T-helper 17 cell (primary cell): ENCODE measurements at places on chromosomes 1 and 21. TPM values are rescaled to one million over a fixed set of nuclear protein-coding genes. Genes with fewer than 3 reads are reported as not detected.

- peaks cover 5% of the 10 kb centered on the region for H3K27me3 ChIP-seq
- H3K36me3 ChIP-seq, result peaks cover 6% of the 10 kb centered on the region
- peak; percentile 74 for DNase-seq
- peaks cover 22% of the 10 kb centered on the region for H3K4me1 ChIP-seq
- peak within 1 kb of the TSS; percentile 76 for H3K27ac ChIP-seq
Measured at GRCh38 chr1:46197964-46198811, at the start of gene POMGNT1. POMGNT1 (minus strand) TSS chr1:46198434; CDS start chr1:46197821, 613 bp downstream.

GRCh38 chr1:216641669-216642460 is 81.4 kb downstream of the ESRRG start:
- no peaks in the 10 kb centered on the region for H3K36me3 ChIP-seq
- H3K4me3 ChIP-seq, result no peak overlapping the region
- H3K27me3 ChIP-seq, result no peaks in the 10 kb centered on the region
- no peaks in the 10 kb centered on the region for H3K4me1 ChIP-seq
- H3K27ac ChIP-seq, result no peak overlapping the region

The ANKRD45 gene
- total RNA-seq, result not detected

DNA sequence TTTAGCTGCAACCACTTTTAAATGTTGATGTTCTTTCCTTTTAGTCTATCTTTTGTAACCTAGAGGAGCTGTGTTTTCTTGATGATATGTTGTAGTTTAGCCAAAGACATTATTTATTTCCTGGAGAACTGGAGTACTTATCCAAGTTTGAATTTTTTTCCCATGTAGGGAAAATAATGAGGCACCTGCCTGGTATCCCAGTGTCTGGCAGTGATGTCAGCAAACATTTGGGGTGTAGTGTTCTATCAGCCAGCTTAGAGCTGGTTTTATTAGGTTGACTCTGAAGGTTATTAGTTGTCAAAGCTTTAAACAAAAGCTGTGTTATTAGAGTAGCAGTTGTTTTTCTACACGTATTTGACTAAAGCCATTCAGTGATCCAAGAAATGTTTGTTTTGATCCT is 3.2 kb downstream of the CTPS1 start:
- peaks cover 20% of the 10 kb centered on the region for H3K4me1 ChIP-seq
- H3K27me3 ChIP-seq, result no peaks in the 10 kb centered on the region
- no peak overlapping the region for H3K4me3 ChIP-seq
- H3K27ac ChIP-seq, result peak overlapping the region; percentile 81
- peaks cover 4% of the 10 kb centered on the region for H3K36me3 ChIP-seq

DNA sequence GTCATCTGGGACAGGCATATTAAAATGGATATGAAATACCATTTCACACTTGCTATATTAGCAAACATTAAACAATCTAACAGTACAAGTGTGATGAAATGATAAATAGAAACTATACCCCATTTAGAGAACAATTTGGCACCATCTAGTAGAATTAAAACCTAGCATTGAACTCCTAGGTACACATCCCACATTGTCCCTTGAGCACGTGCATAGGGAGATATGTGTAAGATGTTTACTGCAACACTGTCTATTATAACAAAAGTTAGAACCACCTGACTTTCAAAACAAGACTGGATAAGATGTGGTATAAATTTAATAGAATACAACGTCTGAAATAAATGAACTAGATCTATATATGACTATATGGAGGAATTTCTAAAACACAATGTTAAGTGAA is 3.8 kb downstream of the SLC22A15 start:
- H3K4me3 ChIP-seq, result no peak overlapping the region
- no peak for DNase-seq
- no peak overlapping the region for H3K27ac ChIP-seq
- H3K4me1 ChIP-seq, result peaks cover 13% of the 10 kb centered on the region
- H3K27me3 ChIP-seq, result peaks cover 9% of the 10 kb centered on the region

GRCh38 chr1:180954005-180954800 is 41.5 kb downstream of the KIAA1614 start:
- no peaks in the 10 kb centered on the region for H3K27me3 ChIP-seq
- H3K4me1 ChIP-seq, result peaks cover 8% of the 10 kb centered on the region
- no peaks in the 10 kb centered on the region for H3K36me3 ChIP-seq
- H3K27ac ChIP-seq, result no peak overlapping the region

The ERG gene
- total RNA-seq, result not detected

DNA sequence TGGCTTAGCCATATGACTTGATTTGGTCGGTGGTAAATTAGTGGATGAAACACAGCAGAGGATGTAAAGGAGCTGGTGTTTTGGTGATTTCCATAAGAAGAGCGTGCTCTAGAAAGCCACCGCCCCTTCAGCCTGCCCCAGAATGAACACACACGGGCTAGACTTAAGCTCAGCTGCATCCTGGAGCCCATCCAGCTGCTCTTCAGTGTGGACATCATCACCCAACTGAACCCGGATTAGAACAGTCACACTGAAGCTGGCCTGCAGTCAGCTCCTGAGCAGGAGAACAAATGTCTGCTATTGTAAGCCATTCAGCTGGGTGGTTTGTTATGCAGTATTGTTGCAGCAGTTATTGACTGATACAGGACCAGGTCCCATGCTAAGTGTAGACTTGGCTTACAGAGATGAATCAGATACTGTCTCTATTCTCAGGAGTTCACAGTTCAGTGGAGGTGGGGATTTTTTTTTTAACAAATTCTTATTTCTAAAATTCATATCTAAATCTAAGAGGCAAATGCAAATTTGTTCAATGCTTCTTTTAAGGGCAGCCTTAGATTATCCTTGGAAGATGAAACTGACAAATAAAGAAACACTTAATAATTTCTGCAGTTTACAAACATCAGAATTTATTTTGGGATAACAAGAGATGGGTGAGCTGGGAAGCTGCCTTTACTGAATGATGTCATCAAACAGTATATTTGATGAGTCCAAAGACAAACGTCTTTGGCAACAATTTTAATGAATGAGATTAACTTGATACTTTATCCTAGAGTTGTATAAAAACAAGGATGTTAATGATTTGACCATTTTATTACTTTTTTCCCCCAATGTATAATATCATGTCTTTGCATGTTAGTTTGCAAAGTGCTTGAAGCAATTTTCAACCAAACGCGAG is 251.2 kb downstream of the TRABD2B start:
- H3K27ac ChIP-seq, result no peak overlapping the region
- no peaks in the 10 kb centered on the region for H3K36me3 ChIP-seq
- peaks cover 11% of the 10 kb centered on the region for H3K27me3 ChIP-seq
- H3K4me1 ChIP-seq, result no peaks in the 10 kb centered on the region

- H3K4me3 ChIP-seq, result no peak overlapping the region
- DNase-seq, result no peak
- no peaks in the 10 kb centered on the region for H3K27me3 ChIP-seq
- H3K36me3 ChIP-seq, result peaks cover 6% of the 10 kb centered on the region
Measured at GRCh38 chr1:223733898-223734852, 21.8 kb downstream of the CAPN2 start.

- H3K27ac ChIP-seq, result no peak overlapping the region
- DNase-seq, result no peak
- peaks cover 25% of the 10 kb centered on the region for H3K27me3 ChIP-seq
- no peak overlapping the region for H3K4me3 ChIP-seq
- no peaks in the 10 kb centered on the region for H3K4me1 ChIP-seq
Measured at GRCh38 chr1:84289169-84289785, 12.2 kb upstream of the SAMD13 start.

DNA sequence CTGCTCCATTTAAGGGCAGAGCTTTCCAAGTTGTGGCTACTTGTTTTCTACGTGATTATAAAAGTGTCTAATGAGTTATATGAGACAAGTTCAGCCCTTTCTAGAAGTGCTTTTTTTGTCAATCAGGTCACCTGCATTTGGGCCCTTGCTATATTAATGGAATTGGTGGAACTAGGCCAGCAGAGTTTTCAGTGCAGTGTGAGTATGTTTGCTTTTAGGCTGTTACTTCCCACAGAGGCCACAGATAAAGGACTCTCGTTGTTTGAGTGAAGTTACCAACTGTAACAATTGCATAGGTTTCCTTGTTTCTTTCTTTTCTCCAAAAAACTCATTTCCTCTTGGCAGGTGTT is 10.9 kb downstream of the SMAP2 start:
- H3K4me1 ChIP-seq, result peaks cover 65% of the 10 kb centered on the region
- peak overlapping the region; percentile 98 for H3K27ac ChIP-seq
- no peaks in the 10 kb centered on the region for H3K27me3 ChIP-seq
- peak overlapping the region; percentile 89 for H3K4me3 ChIP-seq
- H3K36me3 ChIP-seq, result peaks cover 10% of the 10 kb centered on the region

GRCh38 chr1:6370006-6370405 is 23.6 kb downstream of the ACOT7 start:
- no peak overlapping the region for H3K4me3 ChIP-seq
- H3K27ac ChIP-seq, result no peak overlapping the region
- H3K4me1 ChIP-seq, result peaks cover 6% of the 10 kb centered on the region
- no peaks in the 10 kb centered on the region for H3K27me3 ChIP-seq

DNA sequence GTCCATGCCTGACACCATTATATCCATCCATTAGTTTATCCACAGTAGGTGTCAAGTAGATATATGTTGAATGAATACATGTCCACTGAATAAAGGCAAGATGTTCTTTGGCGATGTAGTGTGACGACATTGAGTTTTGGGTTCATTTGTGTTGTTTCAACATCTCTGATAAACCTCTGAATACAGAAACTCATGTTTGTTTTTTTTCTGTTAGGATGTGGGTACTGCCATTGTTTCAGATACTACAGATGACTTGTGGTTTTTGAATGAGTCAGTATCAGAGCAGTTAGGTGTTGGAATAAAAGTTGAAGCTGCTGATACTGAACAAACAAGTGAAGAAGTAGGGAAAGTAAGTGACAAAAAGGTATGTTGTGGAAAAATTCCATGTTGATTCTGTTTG is 28.1 kb downstream of the MDM4 start:
- no peaks in the 10 kb centered on the region for H3K27me3 ChIP-seq
- H3K36me3 ChIP-seq, result peaks cover 16% of the 10 kb centered on the region
- no peak for DNase-seq

The HORMAD1 gene
- 0.80 TPM for total RNA-seq
